Esophagus muscularis mucosa (tissue), 4 donors: ENCODE measurements at places on chromosomes 12 and 14. TPM values are rescaled to one million over a fixed set of nuclear protein-coding genes. Genes with fewer than 3 reads are reported as not detected.

IFT43 gene
- 47.5 TPM for total RNA-seq

OR4N5 gene
- not detected for total RNA-seq

LTBR gene
- total RNA-seq: 134 TPM

DPPA3 gene
- not detected for total RNA-seq

PPP2R5E gene
- total RNA-seq: 26.3 TPM

PPP1R3E gene
- total RNA-seq: 6.3 TPM

TBC1D30 gene
- 4.0 TPM for total RNA-seq

SNX6 gene
- 99.9 TPM for total RNA-seq

ARHGEF25 gene
- total RNA-seq: 77.7 TPM

DNA sequence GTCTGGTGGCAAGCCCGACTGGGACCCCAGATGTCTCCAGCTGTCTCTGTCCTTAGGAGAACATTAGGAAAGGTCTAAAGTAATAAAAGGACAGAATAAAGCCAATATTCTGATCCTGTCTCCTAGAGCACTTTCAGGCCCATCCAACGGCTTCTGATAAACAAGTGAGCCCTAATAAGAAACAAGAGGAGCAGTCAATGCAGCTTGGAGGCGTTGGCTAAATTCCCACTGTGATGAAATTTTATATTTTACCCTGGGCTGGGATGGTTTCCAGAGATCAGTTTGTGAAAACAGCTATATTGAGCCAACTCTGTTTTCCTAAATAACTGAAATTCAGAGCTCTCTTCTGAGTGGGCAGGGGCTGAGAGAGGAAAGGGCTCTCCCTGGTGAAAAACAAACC, 55.5 kb upstream of the SRRM4 start:
- H3K4me3 ChIP-seq: no peak overlapping the region
- DNase-seq: no peak
- no peak overlapping the region for H3K27ac ChIP-seq
- no peaks in the 10 kb centered on the region for H3K4me1 ChIP-seq

GRCh38 chr14:50530358-50530757, 2.0 kb downstream of the MAP4K5 start:
- peaks cover 68% of the 10 kb centered on the region for H3K4me1 ChIP-seq
- peak overlapping the region; percentile 98 for H3K27ac ChIP-seq
- H3K4me3 ChIP-seq: peak overlapping the region; percentile 87
- no peak for DNase-seq
- no peaks in the 10 kb centered on the region for H3K27me3 ChIP-seq

DNA sequence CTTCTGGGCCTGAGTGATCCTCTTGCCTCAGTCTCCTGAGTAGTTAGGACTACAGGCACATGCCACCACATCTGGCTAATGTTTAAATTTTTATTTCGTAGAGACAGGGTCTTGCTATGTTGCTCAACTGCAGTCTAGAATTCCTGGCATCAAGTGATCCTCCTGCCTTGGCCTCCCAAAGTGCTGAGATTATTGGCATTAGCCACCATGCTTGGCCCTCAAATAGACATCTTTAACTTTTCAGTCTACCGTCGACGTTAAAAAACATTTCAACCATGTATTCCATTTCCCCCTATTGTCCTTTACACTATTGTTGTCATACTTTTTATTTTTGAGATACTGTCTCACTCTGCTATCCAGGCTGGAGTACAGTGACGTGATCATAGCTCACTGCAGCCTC, 22.4 kb downstream of the ERH start:
- DNase-seq: no peak
- no peaks in the 10 kb centered on the region for H3K27me3 ChIP-seq
- H3K27ac ChIP-seq: no peak overlapping the region
- no peak overlapping the region for H3K4me3 ChIP-seq

GRCh38 chr14:104367866-104368750, 211.5 kb upstream of the C14orf180 start:
- H3K4me3 ChIP-seq: no peak overlapping the region
- H3K27me3 ChIP-seq: no peaks in the 10 kb centered on the region
- H3K4me1 ChIP-seq: no peaks in the 10 kb centered on the region
- no peak for DNase-seq
- H3K36me3 ChIP-seq: no peaks in the 10 kb centered on the region

DNA sequence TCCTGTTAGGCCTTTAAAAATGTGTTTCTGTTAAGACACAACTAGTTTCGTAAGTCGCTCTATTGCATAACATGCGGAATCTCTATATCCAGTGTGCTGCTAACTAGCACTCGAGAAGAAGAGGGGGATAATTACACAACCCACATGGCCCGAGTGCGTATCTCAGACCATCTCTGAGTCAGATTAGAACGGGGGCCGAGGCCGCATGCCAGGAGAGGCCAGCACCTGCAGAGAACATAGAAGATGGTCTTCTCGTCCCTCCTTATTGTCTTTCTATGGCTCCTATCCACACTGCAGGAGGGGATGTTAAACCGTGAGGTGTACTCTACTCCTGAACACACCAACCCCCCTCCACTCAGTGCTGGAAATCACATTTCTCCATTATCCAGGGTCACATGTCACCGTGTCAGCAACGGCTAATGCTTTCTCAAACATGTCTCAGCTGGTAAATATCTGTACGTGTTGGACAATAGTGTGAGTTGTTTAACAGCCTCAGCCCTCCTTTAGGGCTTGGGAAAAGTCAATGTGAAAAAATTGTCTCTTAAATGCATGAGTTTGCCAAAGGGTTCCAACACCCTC, 56.3 kb downstream of the CCDC88C start:
- no peak overlapping the region for H3K27ac ChIP-seq
- peaks cover 4% of the 10 kb centered on the region for H3K4me1 ChIP-seq
- no peaks in the 10 kb centered on the region for H3K27me3 ChIP-seq
- no peaks in the 10 kb centered on the region for H3K36me3 ChIP-seq
- no peak overlapping the region for H3K4me3 ChIP-seq
- no peak for DNase-seq

GRCh38 chr12:110927546-110927945, 7.2 kb upstream of the MYL2 start:
- peaks cover 32% of the 10 kb centered on the region for H3K27me3 ChIP-seq
- no peak overlapping the region for H3K27ac ChIP-seq
- no peak overlapping the region for H3K4me3 ChIP-seq
- no peak for DNase-seq
- no peaks in the 10 kb centered on the region for H3K4me1 ChIP-seq

- DNase-seq: no peak
- H3K27me3 ChIP-seq: no peaks in the 10 kb centered on the region
- H3K36me3 ChIP-seq: peaks cover 1% of the 10 kb centered on the region
- no peak overlapping the region for H3K4me3 ChIP-seq
- H3K4me1 ChIP-seq: peaks cover 9% of the 10 kb centered on the region
Measured at GRCh38 chr14:92717571-92718042, 30.8 kb downstream of the LGMN start.

- H3K27me3 ChIP-seq: no peaks in the 10 kb centered on the region
- DNase-seq: no peak
- H3K4me3 ChIP-seq: no peak overlapping the region
- H3K27ac ChIP-seq: no peak overlapping the region
- no peaks in the 10 kb centered on the region for H3K36me3 ChIP-seq
Measured at GRCh38 chr12:64556231-64556630, 54.1 kb upstream of the RASSF3 start.

- H3K36me3 ChIP-seq: no peaks in the 10 kb centered on the region
- H3K4me3 ChIP-seq: no peak overlapping the region
- H3K27me3 ChIP-seq: no peaks in the 10 kb centered on the region
Measured at GRCh38 chr12:84134797-84135366, 777.7 kb downstream of the SLC6A15 start.

- peak; percentile 87 for DNase-seq
- H3K36me3 ChIP-seq: no peaks in the 10 kb centered on the region
- no peak overlapping the region for H3K4me3 ChIP-seq
- peaks cover 73% of the 10 kb centered on the region for H3K27me3 ChIP-seq
- peaks cover 15% of the 10 kb centered on the region for H3K4me1 ChIP-seq
Measured at GRCh38 chr14:101078170-101078891, 174.8 kb upstream of the RTL1 start.

DNA sequence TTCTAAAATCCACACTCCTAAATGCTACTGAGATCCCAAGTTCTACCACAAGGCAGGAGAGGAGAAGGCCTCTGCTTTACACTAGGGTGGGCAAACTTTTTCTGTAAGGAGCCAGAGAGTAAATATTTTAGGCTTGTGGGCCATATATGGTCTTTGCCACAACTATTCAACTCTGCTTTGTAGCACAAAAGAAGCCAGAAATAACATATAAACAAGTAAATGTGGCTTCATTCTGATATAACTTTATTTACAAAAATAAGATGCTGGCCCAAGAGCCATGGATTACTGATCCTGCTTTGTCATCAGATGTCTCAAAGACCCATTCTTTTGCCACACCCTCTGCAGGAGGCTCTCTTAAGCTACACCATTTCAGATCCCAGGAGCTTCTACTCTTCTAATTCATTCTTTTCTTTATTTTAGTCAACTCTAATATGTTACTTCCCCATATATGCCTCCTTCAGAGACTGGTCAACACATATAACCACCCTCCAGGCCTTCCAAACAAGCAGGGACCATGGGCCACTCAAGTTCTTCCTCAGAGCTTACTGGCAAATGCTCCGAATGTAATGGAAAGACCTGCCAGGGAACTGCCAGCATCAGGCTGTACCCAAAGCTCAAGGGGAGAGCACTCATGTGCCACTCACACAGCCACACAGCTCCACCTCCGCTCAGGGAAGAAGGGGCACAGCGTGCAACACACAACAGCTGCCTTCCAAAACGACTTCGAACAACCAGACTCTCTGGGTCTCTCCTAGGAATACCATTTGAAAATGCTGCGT, 15.6 kb downstream of the APPL2 start:
- no peak overlapping the region for H3K4me3 ChIP-seq
- no peaks in the 10 kb centered on the region for H3K27me3 ChIP-seq
- peaks cover 43% of the 10 kb centered on the region for H3K4me1 ChIP-seq
- H3K36me3 ChIP-seq: peaks cover 43% of the 10 kb centered on the region
- DNase-seq: no peak

GRCh38 chr12:56116267-56117081, at the start of gene RPL41:
Gene RPL41, plus strand, starts transcription at chr12:56116633.
- no peaks in the 10 kb centered on the region for H3K27me3 ChIP-seq
- peak within 1 kb of the TSS; percentile 86 for H3K4me3 ChIP-seq
- H3K4me1 ChIP-seq: peaks cover 40% of the 10 kb centered on the region
- H3K27ac ChIP-seq: peak within 1 kb of the TSS; percentile 92
